ENCODE measurements at places on chromosomes 13 and 19. TPM values are rescaled to one million over a fixed set of nuclear protein-coding genes. Genes with fewer than 3 reads are reported as not detected.

DNA sequence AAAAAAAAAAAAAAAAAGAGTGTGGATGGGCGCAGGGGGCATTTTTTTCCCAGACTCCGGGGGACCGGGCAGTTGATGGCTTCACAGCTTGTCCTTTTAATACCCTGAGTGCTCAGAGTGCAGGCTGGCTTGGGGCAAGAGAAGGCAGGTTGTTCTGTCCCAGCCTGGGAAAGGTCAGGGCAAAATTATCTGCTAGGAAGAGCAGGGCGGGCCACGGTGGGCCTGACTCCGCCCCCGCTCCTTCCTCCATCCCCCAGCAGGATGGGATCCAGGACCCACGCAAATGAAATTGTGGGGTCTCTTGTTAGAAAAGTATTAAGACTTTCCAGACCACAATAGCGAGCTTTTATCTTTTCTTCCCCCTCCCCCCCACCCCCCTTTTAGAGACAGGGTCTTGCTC is 70.7 kb downstream of the PTPRS start:
- no peak for DNase-seq

GRCh38 chr19:35380450-35381124 is 9.7 kb downstream of the GPR42 start:
- no peak for DNase-seq

GRCh38 chr13:27578121-27579030 is 42.0 kb downstream of the LNX2 start:
- no peak for DNase-seq

The TMEM238 gene
- 0.71 TPM for polyA plus RNA-seq

The RPL21 gene
- polyA plus RNA-seq, result 7,687 TPM

The ZFP82 gene
- polyA plus RNA-seq, result 13.9 TPM

All from naive thymus-derived CD4-positive, alpha-beta T cell (primary cell).